Muscle of back (tissue), 13 donors: ENCODE measurements at places on chromosomes 1 and 21.
A peak's percentile ranks its signal among the peaks of the same experiment; 100 is the strongest.

DNA sequence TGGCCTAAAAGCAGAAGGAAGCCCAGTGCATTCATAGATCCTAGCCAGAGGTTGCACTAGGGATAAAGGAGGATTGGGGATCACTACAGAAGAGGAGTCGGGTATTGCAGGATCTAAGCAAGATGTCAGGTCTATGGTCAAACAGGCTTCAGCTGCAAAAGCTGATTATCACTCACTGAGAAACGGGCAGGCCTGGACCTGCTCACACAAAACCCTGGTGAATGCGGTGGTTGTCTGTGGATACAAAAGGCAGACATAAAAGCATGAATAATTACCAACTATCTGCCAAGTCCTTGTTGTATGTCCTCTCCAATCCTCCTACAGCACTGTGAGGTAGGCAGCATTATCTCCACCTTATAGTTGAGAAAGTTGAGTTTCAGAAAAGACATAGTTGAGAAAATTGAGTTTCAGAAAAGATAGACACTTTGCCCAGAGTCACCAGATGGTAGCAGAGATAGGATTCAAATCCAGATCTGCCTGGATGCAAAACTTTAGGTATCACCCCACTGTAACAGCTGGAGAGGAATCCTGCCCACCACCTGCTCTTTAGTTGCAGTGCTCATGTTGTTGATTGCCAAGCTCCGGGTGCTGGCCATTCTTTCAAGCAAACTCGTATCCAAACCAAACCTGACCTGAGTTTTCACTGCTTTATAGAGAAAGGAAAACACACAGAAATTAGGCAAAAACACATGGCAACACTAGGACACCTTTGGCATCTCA is 49.6 kb upstream of the HOOK1 start:
- DNase-seq, result no peak

- no peak for DNase-seq
Measured at GRCh38 chr1:11874624-11875023, 15.9 kb upstream of the NPPB start.

- no peak for DNase-seq
Measured at GRCh38 chr1:183730886-183731573, 73.9 kb upstream of the RGL1 start.

DNA sequence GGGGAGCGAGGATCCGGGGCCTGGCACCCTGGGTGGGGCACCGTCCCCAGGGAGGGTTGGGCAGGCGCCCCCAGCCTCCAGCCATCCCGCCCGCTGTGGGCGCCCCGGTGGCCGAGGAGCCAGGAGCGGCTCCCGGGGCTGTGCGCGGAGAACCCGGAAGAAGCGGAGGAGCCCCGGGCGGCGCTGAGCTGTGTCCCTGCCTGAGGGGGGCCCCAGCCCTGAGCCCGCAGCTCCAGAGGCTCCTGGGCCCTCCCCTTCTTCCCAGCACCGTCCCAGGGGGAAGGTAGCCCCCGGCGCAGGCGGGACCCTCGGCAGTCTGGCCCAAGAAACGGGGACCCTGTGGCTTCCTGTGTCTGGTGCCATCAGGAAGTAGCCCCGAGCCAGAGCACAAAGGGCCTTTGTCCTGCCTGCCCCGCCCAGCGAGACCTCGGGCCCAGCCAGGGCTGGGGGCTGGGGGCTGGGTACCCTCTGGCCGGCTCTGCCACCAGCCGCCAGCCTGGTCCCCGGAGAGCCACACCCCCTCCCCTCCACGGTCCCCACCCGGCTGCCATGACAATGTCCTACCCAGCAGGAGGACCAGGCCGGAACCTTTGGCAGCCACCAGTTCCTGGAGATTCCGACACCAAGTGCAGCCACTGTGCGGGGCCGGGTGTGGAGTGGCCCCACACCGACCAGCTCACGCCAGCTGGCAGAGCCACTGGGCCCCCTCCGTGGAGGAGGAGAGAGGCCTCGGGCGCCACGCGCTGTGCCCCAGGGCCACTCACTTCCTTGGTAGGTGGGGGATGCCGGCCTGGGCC is 15.6 kb upstream of the TTLL10 start:
- peak; percentile 7 for DNase-seq

- no peak for DNase-seq
Measured at GRCh38 chr1:2439369-2439768, 27.0 kb upstream of the PEX10 start.

DNA sequence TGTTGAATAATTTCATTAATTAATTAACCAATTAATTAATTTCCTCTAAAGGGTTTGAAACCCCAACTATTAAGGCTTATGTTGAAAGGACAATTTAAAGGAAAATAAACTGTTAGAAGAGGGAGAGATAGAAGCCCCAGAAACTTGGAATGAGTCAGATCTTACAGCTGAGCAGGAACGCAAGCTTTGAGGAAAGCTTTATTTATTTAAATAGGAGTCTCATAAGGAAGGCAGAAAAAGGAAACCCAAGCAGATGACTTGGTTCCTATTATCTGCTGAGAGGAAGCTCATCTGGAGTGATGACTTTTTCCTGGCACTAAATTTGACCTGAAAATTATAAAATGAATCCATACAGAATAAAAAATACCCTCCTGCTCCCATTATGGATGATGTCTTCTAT is 105.1 kb downstream of the ROR1 start:
- no peak for DNase-seq

DNA sequence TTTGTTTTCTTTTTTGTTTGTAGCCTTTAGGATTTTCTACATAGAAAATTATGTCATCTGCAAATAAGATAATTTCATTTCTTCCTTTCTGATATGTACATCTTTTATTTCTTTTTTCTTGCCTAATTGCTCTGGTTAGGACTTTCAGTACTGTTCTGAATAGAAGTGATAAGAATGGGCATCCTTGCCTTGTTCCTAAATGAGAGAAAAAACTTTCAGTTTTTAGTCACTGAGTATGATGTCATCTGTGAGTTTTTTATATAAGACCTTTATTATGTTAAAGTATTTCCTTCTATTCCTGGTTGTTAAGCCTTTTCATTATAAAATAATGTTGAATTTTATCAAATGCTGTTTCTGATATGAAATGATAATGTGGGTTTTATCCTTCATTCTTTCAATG is 76.0 kb upstream of the SLC35F3 start:
- no peak for DNase-seq

DNA sequence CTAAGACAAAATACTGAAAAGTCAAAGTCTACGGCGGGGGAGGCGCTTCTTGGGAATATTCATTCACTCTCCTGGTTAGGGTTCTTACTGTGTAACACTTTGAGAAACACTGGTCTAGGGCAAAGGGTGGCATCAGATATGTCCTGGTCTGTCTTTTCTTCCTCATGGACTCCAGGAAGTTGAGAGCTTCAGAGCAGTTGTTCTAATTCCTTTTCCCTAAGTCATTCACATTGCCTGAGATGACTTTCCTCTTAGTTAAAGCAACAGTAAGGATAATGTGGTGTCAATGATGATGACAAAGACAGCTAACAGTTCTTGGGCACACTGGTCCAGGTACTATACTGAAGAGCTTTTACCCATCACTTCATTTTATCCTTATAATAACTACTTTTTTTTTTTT is 27.0 kb downstream of the FGGY start:
- DNase-seq, result no peak

- DNase-seq, result no peak
Measured at GRCh38 chr1:156100205-156100995, 14.1 kb upstream of the LMNA start.

GRCh38 chr1:53066488-53066887 is 4.5 kb downstream of the PODN start:
- no peak for DNase-seq

- peak; percentile 46 for DNase-seq
Measured at GRCh38 chr1:165549973-165550372, 6.2 kb downstream of the LRRC52 start.

- DNase-seq, result no peak
Measured at GRCh38 chr1:164557270-164557669, 1.7 kb upstream of the PBX1 start.

DNA sequence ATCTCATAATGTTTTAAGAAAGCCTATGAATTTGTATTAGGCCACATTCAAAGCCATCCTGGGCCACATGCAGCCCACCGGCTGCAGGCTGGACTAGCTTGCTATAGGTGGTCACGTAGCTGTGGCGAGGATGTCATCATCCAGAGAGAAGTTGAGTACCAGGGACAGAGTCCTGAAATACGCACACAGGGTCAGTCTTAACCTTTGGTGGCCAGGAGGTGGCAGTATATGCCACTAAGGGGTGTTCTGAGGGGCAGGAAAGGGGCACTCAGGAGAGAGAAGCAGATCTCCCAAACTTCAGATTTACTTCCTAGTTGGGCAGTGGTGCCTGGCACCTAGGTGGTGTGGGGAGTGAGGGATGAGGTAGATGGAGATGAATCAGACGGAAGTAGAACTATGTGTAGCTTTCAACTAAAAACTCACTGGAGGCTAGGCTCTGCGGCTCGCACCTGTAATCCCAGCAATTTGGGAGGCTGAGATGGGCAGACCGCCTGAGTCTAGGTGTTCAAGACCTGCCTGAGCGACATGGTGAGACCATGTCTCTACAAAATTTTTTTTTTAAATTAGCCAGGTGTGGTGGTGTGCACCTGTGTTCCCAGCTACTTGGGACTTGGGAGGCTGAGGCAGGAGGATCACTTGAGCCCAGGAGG is 16.3 kb upstream of the CDK18 start:
- no peak for DNase-seq

DNA sequence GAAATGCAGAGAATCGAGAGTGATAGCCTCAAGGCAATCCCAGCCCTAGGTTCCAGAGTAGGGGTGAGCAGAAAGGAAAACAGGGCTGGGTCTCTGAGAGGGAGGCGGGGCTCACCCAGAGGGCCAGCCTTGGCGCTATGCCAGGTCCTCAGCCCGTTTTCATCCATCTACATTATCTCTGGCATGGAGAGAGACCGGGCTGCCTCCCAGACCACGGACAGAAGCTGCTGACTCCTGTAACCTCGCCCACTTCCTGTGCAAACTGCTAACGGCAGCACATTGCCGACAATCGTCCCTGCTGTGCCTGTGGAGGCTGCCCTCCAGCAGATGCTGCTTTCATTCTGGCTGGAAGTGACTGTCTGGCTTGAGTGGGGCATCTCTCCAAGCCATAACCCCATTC is 569.1 kb downstream of the NPHP4 start:
- DNase-seq, result peak; percentile 6

- DNase-seq, result peak; percentile 69
Measured at GRCh38 chr1:1778663-1779319, 521 bp upstream of the NADK start.

GRCh38 chr21:35084869-35085268 is 35.8 kb upstream of the RUNX1 start:
- no peak for DNase-seq

- no peak for DNase-seq
Measured at GRCh38 chr1:10229903-10230302, 19.5 kb downstream of the KIF1B start.

GRCh38 chr1:43980255-43981134 is 1.5 kb downstream of the B4GALT2 start:
- DNase-seq, result no peak

DNA sequence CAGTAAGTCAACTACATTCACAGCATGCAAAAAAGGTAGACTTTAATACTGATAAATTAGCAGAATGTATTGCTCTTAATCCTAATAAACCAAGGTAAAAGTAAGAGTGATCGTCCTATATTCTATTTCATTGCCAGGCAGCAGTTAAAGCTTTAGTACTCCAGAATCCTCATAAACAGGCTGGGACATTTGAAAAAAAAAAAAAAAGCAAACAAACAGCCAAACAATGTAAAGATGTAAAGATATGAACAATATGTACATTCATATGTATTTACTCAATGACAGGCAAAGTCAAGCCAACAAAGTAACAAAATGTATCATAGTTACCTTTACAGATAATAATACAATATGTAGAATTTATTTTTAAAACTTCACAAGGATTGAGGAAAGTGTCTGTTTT is 383.6 kb downstream of the COL11A1 start:
- no peak for DNase-seq

- DNase-seq, result peak; percentile 42
Measured at GRCh38 chr1:201528631-201529252, 10.2 kb upstream of the NAV1 start.

- peak; percentile 42 for DNase-seq
Measured at GRCh38 chr1:160046494-160047110, 14.8 kb upstream of the PIGM start.

DNA sequence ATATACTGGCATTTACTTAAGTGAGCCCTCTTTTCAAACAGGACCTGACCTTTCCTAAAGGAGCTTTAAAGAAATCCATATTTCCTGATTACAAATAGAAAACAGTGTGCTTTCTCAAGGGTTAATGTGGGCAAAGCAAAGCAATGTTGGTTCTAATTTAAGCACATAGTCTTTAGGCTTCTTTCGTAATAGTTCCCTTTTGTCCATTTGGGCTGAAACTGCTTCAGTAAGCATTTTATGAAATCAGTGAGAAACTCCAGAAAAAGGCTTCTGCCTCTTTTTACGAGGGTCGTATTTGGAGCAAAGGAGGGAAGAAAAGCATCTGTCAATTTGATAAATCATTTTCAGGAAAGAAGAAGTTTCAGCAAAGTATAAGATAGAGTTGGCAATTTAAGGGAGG is 331.2 kb downstream of the KIF26B start:
- no peak for DNase-seq

DNA sequence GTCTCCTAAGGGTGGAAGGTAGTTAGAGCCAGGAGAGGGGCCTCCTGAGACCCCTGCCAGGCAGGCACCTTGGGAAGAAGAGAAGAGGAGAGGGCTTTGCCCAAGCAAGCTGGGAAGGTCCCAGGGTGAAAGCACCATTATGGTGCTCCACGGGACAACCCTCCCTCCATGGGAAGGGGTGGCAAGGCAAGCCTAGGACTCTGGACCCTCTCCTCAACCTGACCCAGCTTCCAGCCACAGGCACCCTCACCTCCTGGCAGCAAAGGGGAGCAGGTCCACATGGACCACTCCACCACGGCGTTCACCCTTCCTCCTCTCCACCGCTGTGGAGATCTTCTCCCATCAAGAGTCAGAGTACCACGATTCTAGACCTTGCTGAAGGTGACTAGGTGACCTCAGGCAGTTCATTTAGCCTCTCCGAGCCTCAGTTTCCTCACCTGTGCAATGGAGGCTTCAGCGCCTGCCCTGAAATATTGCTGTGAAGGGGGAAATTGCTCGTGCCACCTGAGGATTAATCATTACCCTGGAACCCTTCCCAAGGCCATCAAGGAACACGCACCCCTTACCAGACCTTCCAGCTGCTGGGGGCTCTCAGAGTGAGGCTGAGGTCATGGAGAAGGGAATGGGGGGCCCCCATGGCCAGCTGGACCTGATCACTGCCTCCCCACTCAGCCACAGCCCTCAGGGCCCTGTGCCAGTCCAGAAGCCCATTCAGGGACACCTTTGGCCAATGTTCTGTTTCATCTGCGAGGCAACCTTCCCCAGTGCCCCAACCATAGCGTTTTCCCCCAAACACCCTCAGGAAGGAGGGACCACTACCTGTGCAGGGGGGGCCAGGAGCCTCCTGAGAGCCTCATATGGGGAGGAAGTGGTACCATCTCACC is 1.6 kb downstream of the RAP1GAP start:
- DNase-seq, result no peak
